ENCODE measurements at places on chromosomes 1 and 21.

- no peak for DNase-seq
These were observed 87.5 kb downstream of the CD247 start for GRCh38 chr1:167430849-167431242.

DNA sequence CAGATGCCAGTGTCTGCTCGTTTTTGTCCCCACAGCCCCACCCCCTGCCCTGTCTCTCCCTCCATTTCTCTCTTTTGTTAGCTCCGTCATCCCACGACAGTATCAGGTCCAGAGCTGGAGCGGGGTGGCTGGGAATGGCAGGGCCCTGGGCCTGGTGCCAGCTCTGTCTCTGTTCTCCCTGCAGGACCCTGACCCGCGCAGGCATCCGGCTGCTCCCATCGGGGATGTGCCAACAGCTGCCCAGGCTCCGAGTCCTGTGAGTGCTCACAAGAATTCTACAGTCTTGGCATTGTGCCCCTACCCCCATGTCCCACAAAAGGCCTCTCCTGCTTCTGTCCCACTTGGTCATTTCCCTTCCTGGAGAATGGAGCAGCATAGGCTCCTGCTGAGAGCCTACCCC is 37.4 kb downstream of the UBE2T start:
- DNase-seq, result no peak

- DNase-seq, result no peak
These were observed 1313.1 kb downstream of the MRPL39 start for GRCh38 chr21:24294171-24294570.

DNA sequence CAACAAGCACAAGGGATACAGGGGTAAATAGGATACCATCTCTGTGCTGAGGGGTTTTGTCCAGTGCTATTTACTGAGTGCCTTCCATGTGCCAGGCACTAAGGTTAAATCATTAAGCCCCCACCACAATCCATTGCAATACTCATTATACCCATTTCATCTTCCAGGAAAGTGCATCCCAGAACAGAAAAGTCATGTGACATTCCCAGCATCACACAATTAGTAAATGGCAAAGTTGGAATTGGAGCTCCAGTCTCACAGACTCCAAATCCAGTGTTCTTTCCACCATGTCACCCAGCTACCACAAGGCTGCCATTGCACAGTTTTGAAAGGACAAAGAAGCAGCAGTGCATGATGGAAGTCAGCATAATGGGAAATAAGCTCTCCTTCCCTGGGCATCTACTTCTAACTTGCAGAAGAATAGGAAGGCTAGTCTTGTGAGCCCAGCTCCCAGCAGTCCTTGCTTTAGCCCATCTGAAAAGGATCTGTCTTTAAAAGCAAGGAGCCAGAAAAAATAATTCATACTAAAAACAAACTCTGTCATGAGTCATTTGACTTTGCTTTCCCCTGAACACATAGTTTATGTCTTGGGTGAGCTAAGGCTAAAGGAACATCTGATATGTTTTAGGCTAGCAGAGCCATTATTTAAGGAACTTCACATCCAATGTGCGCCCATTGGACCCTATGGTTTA is 111.4 kb upstream of the HOOK1 start:
- no peak for DNase-seq

DNA sequence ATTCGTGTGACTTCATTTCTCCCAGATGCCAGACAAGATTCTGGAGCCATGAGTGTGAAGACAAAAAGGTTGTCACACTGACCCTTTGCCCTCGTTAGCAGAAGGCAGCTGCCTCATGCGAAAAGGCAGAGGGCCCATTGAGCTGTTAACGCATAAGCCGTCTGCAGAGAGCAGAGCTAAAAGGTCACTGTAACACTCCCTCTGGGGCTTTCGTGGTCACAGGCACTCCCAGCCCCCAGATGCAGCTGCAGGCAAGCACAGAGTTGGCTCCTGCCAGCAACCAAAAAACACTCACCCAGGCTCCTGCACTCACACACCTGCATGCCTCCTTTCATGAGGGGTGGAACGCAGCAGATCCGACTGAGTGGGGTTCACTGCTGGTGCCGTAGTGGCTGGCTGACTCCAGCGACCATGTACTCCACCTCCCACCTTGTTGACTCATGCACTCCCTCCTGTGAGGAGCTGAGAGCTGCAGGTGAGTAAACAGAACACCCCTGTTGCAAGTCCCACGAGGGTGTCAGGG is 287.5 kb downstream of the SMYD3 start:
- no peak for DNase-seq

All from pulmonary artery endothelial cell (primary cell).